GM23248 (cell line): ENCODE measurements at places on chromosomes 16 and 17. TPM values are rescaled to one million over a fixed set of nuclear protein-coding genes. Genes with fewer than 3 reads are reported as not detected.

- no peaks in the 10 kb centered on the region for H3K27me3 ChIP-seq
- no peak for DNase-seq
- no peaks in the 10 kb centered on the region for H3K36me3 ChIP-seq
- H3K4me3 ChIP-seq = no peak overlapping the region
- no peak overlapping the region for H3K27ac ChIP-seq
Observed at GRCh38 chr16:25988084-25988483, 296.3 kb downstream of the HS3ST4 start.

DNA sequence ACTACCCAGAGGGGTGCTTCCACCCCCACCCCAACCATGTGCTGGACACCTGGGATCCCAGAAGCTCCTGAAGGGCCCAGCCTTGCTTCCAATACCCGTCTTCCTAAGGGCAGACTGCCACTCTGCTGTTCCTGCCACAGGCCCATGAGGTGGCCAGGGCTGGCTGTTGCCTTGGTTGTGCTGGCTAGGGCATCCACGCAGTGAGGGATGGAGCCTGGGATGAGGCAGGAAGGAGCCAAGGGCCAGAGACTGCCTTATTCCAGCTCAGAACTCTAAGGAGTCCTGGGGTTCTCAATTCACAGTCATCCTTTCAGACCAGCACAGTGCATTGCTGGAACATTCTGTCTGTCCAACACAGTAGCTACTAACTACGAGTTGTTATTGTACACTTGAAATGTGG is 37.8 kb downstream of the BCO1 start:
- no peak for DNase-seq
- H3K4me3 ChIP-seq = no peak overlapping the region
- no peak overlapping the region for H3K27ac ChIP-seq
- no peaks in the 10 kb centered on the region for H3K36me3 ChIP-seq
- no peaks in the 10 kb centered on the region for H3K27me3 ChIP-seq

DNA sequence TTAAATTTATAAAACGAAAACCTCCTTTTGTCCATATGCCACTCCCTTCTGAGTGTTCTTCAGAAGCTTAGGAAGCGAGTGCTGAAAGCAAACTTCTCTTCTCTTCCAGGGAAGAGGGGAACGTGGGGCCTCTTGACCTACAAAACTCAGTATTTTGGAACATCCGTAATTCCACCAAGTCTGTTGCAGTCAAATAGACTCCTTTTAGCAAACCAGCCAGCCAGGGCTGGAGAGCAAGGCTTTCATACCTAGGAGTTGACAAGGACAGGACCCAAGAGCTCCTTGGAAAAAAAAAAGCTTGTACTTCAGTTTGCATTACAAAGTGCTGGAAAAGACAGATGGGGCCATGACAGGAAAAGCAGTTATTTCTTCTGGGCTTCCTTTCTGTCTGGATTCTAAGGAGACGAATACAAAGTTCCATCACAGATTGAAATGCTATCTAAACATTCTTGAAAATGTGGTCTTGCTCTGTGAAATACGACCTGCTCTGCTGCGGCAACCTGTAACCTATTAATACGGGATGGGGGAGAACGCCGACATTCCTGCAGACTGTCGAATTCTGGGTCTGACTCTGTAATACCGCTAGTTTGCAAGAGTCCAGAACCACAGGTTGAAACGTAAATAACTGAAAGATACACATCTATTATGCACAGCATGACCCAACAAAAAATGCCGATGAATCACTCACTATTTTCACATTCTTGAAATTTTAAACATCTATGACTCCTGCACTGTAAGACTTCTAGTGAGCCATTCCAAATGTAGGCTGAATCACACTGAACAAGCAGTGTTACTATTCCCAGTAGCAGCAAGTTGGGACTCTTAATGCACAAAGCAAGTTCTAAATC is 20.6 kb downstream of the VPS53 start:
- peak overlapping the region; percentile 97 for H3K27ac ChIP-seq
- DNase-seq = peak; percentile 95
- H3K4me1 ChIP-seq = peaks cover 44% of the 10 kb centered on the region
- H3K27me3 ChIP-seq = no peaks in the 10 kb centered on the region
- peak overlapping the region; percentile 46 for H3K4me3 ChIP-seq

GRCh38 chr17:43599835-43600234 is 53.7 kb upstream of the ETV4 start:
- H3K27ac ChIP-seq = no peak overlapping the region
- H3K4me3 ChIP-seq = no peak overlapping the region
- H3K36me3 ChIP-seq = no peaks in the 10 kb centered on the region
- H3K4me1 ChIP-seq = peaks cover 7% of the 10 kb centered on the region
- H3K27me3 ChIP-seq = no peaks in the 10 kb centered on the region
- peak; percentile 93 for DNase-seq

DNA sequence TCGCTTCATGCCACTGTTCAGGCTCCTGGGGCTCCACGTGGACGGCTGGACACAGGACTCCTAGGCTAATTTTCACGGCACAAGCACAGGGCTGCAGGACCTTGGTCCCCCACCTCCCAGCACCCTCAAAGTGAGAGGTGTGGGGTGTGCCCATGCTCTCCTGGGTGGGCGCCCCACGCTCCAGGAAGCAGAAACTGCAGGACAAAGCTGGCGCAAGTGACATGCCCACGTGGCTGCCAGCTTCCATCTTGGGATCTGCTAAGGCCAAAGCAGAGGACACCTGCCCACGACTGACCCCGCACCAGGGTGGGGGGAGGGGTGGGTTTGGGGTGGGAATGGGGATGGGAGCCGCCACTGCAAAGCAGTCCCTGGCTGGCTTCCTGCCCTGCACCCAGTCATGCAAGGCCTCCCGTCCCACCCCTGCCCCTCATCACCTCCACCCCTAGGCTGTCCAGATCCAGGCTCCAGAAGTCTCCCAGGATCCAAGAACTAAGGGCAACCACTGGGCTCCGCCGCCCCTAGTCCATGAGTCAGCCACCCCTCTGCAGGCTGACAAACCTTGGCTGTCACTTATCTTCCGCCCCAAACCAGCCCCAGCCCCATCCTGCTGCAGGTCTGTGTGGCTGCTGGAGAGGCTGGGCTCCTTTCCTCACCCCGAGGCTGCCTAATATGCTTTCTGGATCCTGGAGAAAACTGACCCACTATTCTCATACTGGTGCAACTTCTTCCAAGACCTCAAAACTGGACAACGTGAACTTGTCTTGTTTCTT is 11.1 kb downstream of the USP6 start:
- no peaks in the 10 kb centered on the region for H3K4me1 ChIP-seq
- no peak overlapping the region for H3K4me3 ChIP-seq
- H3K27me3 ChIP-seq = no peaks in the 10 kb centered on the region
- no peaks in the 10 kb centered on the region for H3K36me3 ChIP-seq

DNA sequence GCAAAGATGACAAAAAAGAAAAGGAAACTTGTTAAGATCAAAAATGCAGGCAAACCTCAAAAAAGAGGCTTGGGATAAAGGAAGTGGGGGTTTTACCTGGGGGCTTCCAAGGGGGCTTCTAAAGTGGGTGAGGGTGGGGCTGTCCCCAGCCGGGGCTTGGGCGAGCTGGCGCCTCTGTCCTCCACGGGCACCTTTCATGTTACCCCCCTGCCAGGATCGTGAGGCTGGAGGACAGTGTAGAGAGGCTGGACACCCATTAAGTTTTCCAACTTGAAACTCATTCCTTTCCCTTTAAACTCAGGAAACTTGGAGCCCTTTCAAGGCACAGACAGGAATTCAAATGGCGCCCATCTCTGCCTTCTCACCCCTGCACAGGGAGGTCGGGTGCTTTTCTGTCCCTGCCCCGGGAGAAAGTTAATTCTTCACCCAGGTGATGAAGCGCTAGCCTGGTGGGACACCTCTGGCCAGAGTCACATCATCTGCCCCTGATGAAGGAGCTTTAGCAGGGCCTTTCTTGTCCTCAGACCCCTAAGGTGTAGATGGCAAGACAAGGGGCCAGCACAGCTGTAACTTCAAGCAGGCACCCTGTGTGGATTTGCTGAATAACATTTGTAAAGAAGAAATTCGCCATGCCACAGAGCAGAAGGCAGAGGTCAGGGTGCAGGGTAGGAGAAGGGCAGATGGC is 87.3 kb downstream of the C16orf78 start:
- DNase-seq = no peak
- no peaks in the 10 kb centered on the region for H3K36me3 ChIP-seq
- H3K4me1 ChIP-seq = no peaks in the 10 kb centered on the region
- no peak overlapping the region for H3K27ac ChIP-seq
- no peak overlapping the region for H3K4me3 ChIP-seq

DNA sequence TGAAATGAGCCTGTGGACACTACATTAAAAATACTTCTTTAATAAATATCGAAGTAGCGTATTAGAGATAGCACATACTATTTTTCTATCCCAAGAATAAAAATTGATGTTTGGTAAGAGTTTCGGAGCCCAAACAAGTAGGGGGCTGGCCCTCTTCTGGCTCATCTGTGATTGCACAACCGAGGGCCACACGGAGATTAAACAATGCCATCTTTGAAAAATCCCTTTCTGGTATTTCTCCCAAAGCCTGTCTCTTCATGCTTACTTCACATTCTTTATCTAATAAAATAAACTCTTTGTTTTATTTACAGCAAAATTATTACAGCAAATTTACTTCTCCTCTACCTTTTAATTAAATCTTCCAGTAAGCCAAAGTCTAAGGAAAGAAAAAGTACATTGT is 9.6 kb upstream of the MYH11 start:
- H3K4me3 ChIP-seq = no peak overlapping the region
- H3K27me3 ChIP-seq = no peaks in the 10 kb centered on the region
- peaks cover 12% of the 10 kb centered on the region for H3K4me1 ChIP-seq
- peaks cover 13% of the 10 kb centered on the region for H3K36me3 ChIP-seq
- peak; percentile 46 for DNase-seq

DNA sequence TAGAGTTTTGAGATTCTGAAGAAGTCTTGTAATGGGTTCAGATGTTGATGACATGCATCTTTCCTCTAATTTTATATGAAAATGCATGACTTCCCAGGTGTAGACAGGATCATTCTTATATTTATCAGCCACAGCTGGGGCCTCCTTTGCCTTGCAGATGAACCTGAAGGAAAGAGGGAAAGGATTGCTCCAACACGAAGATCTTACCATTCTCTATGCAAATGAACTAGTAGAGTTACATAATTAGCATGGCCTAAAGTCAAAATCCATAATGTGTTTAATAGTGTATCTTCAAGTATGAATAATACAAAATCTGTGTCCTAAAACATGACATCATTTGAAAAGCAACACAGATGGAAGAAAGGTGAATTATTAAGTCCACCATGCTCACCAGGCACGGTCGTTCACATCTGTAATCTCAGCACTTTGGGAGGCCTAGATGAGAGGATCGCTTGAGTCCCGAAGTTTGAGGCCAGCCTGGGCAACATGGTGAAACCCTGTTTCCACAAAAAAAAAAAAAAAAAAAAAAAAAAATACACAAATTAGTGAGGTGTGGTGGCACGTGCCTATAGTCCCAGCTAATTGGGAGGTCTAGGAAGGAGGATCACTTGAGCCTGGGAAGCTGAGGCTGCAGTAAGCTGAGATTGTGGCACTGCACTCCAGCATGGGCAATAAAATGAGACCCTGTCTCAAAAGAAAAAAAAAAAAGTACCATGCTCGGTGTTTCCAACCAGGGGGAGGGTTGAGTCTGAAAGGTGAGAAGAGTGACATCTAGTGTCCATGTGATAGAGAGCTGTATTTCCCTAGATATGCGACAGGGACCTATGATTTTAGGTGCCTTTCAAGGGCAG is 6.3 kb downstream of the VWA3A start:
- no peak overlapping the region for H3K27ac ChIP-seq
- H3K4me3 ChIP-seq = peak overlapping the region; percentile 62

- DNase-seq = no peak
- no peaks in the 10 kb centered on the region for H3K27me3 ChIP-seq
- no peak overlapping the region for H3K27ac ChIP-seq
- peaks cover 15% of the 10 kb centered on the region; the same call in 1 of the 2 replicates for H3K36me3 ChIP-seq
Observed at GRCh38 chr17:44848257-44848795, 643 bp downstream of the HIGD1B start.

DNA sequence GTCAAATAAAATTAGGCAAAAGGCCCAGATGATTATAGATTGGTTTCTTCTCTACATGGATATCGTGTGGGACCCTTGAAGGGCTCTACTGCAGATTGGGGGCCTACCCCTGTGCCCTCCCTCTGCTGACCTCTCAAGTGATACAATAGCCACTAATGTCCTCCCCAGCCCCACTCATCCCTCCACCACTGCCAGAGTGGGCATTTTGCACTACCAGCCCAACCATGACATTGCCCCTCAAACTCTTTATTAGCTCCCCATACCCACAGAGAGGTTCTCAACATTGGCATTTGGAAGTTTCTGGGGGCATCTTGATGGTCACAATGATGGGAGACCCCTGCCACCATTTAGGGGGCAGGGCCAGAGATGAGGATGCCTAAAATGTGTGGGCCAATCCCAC is 41.8 kb downstream of the CCDC182 start:
- DNase-seq = no peak
- H3K4me1 ChIP-seq = no peaks in the 10 kb centered on the region
- H3K27ac ChIP-seq = no peak overlapping the region
- H3K4me3 ChIP-seq = no peak overlapping the region

- no peaks in the 10 kb centered on the region for H3K4me1 ChIP-seq
- DNase-seq = no peak
- no peak overlapping the region for H3K27ac ChIP-seq
- no peaks in the 10 kb centered on the region for H3K27me3 ChIP-seq
- H3K4me3 ChIP-seq = no peak overlapping the region
- no peaks in the 10 kb centered on the region for H3K36me3 ChIP-seq
Observed at GRCh38 chr16:10130538-10130937, 51.7 kb downstream of the GRIN2A start.

DNA sequence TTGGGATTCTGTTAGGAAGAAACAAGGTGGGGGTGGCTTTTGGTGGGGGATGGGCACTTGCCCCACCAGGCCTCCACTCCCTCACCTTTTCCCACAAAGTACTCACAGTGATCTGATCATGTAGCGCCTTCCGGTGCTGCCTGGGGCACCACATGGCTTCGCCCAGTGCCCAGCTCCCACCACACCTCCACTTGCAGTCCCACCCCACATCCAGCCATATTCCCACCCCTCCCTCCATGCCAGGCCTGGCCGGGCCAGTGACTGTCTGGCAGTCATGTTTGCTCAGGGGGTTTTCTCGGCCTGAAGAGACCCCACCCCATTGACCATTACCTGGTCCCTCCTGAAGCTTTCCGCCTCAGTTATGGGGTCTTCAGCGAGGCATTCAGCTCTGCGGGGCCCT is 201.5 kb downstream of the SPECC1 start:
- peaks cover 3% of the 10 kb centered on the region for H3K27me3 ChIP-seq
- H3K4me1 ChIP-seq = peaks cover 18% of the 10 kb centered on the region
- no peaks in the 10 kb centered on the region for H3K36me3 ChIP-seq
- H3K4me3 ChIP-seq = no peak overlapping the region

DNA sequence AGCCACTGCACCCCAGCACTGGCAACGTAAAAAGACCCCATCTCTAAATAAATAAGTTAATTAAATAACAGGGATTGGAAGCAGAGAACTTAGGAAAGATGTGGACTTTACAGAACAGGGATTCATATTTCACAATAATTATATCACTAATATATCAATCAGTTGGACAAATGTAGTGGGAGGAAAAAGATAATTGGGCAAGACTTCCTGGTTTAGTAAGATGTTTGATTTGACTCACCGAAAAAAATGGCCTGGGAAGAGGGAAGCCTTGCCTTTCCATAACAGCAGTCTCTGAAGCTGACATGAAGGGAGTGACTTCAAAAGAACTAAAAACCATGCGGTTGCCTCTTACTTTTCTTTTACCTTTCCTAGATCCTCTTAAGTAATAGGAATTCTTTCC is 15.2 kb upstream of the C17orf78 start:
- no peaks in the 10 kb centered on the region for H3K36me3 ChIP-seq
- no peak overlapping the region for H3K4me3 ChIP-seq
- no peaks in the 10 kb centered on the region; the same call in 1 of the 2 replicates for H3K4me1 ChIP-seq
- DNase-seq = peak; percentile 21
- no peaks in the 10 kb centered on the region for H3K27me3 ChIP-seq

The CORO1A gene
- 3.2 and 4.8 TPM in 2 replicates for total RNA-seq

The RHBDL1 gene
- total RNA-seq = 0.89 and 2.1 TPM in 2 replicates
